NCI-H460 (cell line): ENCODE measurements at places on chromosomes 1 and 21.

DNA sequence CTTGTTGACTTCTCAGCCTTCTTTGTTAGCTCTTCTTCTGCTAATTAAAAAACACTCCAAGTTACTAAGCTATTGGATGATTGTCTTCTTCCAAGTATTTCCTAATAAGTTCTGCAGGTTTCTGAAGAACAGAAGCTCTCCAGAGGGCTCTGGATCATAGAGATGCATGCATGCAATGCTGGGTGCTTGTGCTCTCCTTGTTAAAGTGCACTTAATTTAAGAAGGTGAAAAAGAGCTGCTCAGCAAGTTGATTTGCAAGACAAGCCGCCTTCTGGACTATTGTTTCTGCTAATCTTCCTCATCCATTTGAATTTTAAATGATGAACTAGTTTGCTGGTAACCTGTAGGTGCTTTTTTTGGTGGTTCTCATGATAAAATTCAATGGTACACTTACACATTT is 16.1 kb downstream of the RRP15 start:
- DNase-seq, result no peak

DNA sequence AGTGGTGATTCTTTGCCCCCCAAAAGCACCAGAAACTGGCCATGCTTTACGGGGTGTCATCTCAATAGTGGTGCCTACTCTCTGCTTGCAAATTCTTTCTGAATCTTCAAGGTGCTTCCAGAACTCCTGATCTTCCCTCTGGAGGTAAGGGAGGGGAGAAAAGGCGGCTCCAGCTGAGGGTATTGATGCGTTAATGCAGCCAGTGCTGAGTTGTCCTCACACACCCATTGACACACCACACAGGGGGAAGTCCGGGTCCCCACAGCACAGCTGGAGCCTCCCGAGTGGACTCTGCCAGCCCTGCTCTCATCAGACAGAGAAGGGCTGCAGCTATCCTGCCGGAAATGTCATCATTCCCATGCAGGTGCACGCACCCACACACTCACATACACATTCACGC is 1.2 kb downstream of the VSIG8 start:
- no peak for DNase-seq

DNA sequence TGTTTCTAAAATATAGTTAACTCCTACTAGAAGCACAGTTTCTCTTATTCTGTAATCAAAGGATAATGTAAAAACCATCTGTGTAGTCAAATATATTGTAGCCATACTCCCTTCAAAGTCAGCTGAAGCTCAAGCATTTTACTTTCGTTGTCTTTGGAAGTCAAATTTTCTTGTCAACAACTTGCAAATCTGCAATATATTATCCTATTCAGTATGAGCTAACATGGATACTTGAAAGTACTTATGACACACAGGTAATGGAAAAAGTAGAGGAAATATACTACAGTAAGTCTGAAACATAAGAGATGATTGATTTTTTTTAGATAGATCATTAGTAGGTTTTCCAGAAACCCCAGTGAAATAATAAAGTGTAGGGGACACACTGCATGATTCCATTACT is 121.5 kb downstream of the COL24A1 start:
- no peak for DNase-seq

GRCh38 chr1:22414244-22414751 is 37.4 kb upstream of the ZBTB40 start:
- peak; percentile 73 for DNase-seq

DNA sequence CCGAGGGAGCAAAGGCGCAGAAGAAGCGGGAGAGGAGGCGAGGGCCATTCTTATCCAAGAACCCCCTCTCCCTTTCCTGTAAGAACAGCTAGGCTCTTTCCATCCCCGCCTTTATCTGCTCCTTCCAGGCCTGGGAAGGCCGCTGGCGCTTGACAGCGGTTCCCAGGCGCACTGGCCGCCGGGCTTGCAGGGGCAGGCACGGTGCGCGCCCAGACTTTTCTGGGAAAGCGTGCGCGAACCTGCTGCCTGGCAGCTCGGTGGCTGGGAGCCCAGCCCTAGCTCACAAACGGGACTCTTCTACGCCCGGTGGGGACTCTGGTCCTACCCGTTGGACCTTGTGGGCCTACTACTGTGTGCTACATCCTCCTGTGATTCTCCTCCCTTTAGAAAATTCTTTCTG is 8.8 kb upstream of the IFNLR1 start:
- no peak for DNase-seq

- no peak for DNase-seq
Observed at GRCh38 chr21:30271156-30271555, 11.6 kb downstream of the KRTAP24-1 start.

DNA sequence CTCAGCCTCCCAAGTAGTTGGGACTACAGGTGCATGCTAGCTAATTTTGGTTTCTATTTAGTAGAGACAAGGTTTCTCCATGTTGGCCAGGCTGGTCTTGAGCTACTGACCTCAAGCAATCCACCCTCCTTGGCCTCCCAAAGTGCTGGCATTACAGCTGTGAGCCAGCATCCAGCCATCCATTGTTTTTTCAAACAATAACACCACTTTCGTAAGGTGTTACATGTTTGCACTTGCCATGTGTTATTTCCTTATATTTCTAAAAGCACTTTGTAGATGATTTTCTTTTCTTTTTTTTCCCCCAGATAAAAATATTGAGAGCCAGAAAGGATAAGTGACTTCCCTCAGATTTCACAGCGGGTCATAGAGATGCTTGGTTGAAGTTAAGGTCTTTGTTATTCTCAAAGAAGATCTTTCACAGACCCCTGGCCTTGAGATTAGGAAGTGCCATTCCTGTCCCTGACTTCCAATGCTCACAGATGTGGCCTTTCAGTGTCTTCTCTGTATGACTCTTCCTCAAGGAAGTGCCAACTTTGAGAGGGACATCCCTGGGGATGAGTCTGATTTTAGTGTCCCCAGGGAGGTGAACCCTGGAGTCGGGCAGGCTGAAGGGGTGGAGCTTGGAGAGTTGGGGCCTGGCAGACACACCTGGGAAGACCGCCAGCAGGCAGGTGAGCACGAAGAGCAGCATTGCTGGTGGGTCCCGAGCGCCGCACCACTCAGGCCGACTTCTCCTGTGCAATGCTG is 6.3 kb downstream of the PIGR start:
- DNase-seq, result no peak
